ENCODE measurements at places on chromosomes 3 and 15. TPM values are rescaled to one million over a fixed set of nuclear protein-coding genes. Genes with fewer than 3 reads are reported as not detected.

GRCh38 chr15:64975390-64975789 is 14.3 kb downstream of the SPG21 start:
- no peaks in the 10 kb centered on the region for H3K27me3 ChIP-seq
- H3K4me1 ChIP-seq = peaks cover 14% of the 10 kb centered on the region
- no peak overlapping the region for H3K4me3 ChIP-seq
- no peak for DNase-seq
- H3K36me3 ChIP-seq = peaks cover 13% of the 10 kb centered on the region
- H3K27ac ChIP-seq = no peak overlapping the region

GRCh38 chr3:110821586-110821985 is 250.0 kb upstream of the NECTIN3 start:
- H3K27ac ChIP-seq = no peak overlapping the region
- peaks cover 2% of the 10 kb centered on the region for H3K36me3 ChIP-seq
- no peak overlapping the region for H3K4me3 ChIP-seq

GRCh38 chr3:104520228-104520655 is 846.5 kb upstream of the ALCAM start:
- H3K4me3 ChIP-seq = no peak overlapping the region
- no peaks in the 10 kb centered on the region for H3K36me3 ChIP-seq
- no peak overlapping the region for H3K27ac ChIP-seq
- no peak for DNase-seq

GRCh38 chr15:30824518-30825195 is 79.1 kb upstream of the FAN1 start:
- no peak overlapping the region for H3K27ac ChIP-seq
- peaks cover 2% of the 10 kb centered on the region for H3K36me3 ChIP-seq
- no peak overlapping the region for H3K4me3 ChIP-seq
- no peak for DNase-seq
- peaks cover 5% of the 10 kb centered on the region for H3K4me1 ChIP-seq

TRH gene
- 0.36 TPM for total RNA-seq

EPHA3 gene
- total RNA-seq = 22.1 TPM
